ENCODE measurements at places on chromosomes 5 and 9.
A peak's percentile ranks its signal among the peaks of the same experiment; 100 is the strongest.

- no peak for DNase-seq
Observed at GRCh38 chr5:154534457-154535050, 56.5 kb upstream of the HAND1 start.

DNA sequence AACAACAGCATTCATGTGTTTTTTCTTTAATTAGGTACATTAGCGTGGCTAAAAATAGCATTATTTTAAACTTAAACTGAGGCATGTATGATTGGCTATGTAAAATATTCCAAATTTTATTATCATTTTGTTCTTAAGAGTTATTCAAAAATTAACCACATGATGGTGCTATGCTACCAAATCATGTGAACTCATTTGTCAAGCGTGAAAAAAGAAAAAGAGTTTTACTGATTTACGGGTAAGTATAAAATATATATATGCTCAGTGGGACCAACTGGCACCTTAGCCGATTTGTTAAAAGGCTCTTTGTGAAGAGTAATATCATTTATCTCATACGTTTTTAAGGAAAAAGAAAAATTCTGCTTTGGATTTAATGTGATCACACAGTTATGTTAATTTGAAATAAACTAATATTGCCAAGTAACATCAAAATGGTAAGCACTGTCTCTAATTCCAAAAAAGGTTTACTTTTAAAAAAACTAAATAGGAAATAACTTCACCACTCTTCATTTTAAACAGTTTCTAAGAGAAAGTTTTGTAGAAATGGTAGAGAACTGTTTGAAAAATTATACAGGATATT, 1042.3 kb downstream of the CDH12 start:
- no peak for DNase-seq

GRCh38 chr5:179258001-179258921, 87.0 kb downstream of the ADAMTS2 start:
- DNase-seq: no peak

DNA sequence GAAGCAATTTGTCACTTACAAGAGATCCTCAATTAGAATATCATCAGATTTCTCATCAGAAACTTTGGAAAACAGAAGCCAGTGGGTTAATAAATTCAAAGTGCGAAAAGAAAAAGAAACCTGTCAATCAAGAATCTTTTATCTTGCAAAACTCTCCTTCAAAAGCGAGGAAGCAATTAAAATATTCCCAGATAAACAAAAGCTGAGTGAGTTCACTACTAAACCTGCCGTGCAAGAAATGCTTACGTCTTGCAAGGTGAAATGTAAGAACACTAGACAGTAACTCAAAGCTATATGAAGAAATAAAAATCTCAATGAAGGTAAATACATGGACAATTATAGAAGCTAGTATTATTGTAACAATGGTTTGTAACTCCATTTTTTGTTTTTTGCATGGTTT, 62.8 kb upstream of the IL33 start:
- DNase-seq: no peak

DNA sequence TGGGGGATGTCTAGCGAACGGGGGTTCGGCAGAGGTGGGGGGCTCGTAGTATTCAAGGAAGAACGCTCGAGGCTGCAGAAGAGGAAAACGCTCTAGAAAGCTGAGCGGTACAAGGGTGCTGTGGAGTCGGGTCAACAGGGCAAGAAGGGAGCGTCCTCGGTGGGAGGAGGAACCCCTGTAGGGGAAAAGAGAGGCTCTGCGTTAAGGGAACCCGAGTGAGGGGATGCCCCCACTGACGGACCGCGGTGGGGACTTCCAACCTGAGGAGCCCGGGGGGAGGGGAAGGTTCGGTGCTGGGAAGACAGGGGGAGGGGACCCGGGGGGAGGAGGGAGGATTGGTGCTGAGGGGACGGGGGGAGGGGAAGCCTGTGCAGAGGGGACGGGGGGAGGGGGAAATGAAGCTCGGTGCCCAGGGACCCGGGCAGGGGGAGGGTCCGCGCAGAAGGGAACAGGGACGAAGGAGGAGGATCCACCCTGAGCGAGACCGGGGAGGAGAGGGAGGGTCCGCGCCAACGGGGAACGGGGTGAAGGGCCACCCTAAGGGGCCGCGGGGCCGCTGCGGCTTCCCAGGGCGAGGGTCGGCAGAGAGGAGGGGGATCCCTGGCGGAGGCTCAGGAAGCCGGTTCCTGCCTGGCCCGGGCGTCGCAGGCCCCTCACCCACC, 621 bp downstream of the NR6A1 start:
- peak; percentile 41 for DNase-seq

DNA sequence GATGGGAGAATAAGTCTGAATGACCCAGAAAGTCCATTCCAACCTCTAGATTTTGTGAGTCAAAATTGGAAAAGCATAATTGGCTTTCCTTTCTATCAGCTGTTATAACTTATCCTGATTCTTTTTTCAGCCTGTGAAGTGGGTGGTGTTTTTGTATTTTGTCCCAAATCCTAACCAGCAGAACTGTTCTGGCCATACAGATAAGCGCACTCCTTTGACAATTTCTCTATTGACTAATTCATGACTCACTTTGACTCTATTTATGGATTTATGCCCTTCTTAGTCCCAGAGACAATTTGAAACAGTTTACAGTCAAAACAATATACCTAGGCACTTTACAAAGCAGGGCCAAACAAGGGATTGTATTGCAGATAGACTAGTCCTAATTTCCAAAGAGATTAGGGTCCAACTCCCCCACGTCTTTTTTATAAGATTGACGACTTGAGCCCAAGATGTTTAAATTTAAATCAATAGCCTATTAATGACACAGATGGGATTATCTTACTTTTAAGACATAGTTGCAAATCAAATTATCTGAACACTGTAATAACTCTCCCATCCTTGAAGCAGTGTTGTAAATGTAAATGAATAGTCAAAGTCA, 301.7 kb upstream of the SEMA6A start:
- DNase-seq: no peak

DNA sequence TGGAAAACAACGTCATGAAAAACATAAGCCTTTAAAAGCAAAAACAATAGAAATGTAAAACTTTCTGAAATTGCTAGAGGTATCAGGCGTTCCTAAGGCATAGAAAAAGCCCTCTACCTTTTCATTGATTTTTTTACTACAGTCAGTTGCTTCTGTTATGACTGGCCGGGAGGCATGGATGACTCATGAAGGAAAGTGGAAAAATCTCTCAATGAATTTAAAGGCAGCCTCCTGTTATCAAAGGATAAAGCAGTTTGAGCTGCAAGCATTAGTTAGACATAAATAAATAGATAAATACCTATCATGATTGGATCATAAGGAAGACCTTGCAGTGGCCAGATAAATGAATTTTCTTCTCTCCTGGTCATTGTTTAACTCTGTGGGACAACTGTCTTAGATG, 281.6 kb downstream of the MAST4 start:
- DNase-seq: no peak

GRCh38 chr5:180790524-180790923, 12.1 kb downstream of the MGAT1 start:
- DNase-seq: no peak

DNA sequence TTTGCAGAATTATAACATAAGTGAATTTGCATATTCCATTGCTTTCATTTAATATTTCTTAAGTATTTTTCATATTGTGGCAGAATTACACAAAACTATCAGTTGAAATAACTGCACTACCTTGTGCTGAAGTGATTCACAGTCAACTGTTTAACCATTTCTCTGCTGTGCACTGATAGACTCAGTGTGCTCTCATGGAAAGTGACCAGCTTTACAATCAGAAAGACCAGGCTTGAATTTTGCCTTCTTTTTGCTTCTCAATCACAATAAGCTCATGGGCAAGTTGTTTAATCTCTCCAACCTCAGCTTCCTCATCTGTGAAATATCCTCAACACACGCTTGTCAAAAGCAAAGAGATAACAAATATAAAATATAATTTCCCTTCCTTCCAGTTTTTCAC, 18.3 kb downstream of the CDK5RAP2 start:
- DNase-seq: no peak

DNA sequence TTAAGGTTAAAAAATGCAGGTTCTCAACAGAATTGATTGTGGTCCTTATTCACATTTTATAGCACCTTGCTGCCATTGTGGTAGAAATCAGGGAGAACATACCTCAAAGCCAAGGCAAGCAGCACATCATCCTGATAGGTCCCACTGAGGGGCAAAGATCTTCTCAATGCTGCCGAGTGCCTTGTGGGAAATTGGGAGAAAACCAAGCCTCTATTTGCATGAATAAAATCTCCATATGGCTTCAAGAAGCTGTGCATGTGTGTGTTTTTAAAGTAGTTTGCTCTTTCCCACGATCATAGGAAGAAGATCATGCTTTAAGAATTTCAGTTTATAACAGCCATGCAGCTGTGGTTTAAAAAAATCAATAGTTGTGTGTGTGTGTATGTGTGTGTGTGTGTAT, 216.9 kb upstream of the FBXL7 start:
- DNase-seq: no peak

- DNase-seq: no peak
Observed at GRCh38 chr5:8473827-8474568, 605.0 kb downstream of the MTRR start.

- DNase-seq: no peak
Observed at GRCh38 chr5:180390441-180391190, 37.5 kb upstream of the GFPT2 start.

- DNase-seq: no peak
Observed at GRCh38 chr5:1216918-1217295, 8.3 kb upstream of the SLC6A18 start.

- DNase-seq: peak; percentile 66
Observed at GRCh38 chr9:91905991-91906469, 44.0 kb downstream of the ROR2 start.

DNA sequence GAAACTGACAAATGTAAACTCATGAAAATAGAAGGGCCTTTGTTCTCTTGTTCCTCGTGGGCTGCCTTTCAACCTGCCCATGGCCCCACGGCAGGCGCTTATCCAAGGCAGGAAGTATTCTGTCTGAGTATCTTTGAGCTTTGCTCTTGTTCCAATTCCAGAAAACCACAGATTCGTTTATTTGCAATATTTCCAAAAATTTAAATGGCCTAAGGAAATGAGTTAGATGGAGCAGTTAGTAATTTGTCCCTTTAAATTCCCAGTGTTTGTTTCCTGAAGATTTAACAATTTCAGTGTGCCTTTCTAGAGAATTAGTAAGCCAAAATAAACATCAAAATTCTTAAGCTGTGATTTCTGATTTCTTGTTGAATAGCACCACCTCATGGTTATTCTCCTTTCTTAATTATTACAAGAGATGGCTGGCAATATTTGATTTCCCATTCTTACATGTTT, 299.4 kb upstream of the RASA1 start:
- DNase-seq: no peak

GRCh38 chr9:17025281-17025680, 109.6 kb upstream of the CNTLN start:
- DNase-seq: no peak

DNA sequence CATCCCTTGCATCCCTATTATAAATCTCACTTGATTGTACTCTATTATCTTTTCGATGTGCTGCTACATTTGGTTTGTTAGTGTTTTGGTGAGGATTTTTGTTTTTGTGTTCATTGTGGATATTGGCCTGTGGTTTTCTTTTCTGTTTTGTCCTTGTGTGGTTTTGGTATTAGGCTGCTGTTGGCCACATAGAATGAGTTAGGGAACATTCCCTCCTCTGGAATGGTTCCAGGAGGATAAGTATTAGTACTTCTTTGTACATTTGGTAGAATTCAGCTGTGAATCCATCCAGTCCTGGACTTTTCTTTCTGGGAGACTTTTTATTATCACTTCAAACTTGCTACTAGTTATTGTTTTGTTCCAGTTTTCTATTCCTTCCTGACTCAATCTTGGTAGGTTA, 287.2 kb downstream of the CWC27 start:
- DNase-seq: no peak

GRCh38 chr5:31119938-31120641, 73.4 kb upstream of the CDH6 start:
- no peak for DNase-seq

DNA sequence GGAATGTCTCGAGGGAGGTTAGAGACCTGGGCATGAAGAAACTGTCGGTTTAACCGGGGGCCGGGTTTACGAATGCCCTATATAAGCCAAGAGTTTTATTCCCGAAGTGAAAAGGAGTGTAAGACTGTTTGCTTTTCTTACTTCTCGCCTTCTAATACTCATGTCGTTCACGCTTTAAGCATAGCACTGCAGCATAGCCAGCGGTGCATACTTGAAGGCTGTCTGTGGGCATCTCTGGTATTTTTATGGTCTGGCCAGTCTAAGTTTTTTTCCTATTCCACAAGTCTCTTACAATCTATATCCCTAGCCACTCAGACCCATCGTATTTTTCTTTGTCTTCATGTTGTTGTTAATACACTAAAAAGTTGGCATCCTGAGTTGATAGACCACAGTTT, 1.2 kb downstream of the UHRF2 start:
- no peak for DNase-seq

DNA sequence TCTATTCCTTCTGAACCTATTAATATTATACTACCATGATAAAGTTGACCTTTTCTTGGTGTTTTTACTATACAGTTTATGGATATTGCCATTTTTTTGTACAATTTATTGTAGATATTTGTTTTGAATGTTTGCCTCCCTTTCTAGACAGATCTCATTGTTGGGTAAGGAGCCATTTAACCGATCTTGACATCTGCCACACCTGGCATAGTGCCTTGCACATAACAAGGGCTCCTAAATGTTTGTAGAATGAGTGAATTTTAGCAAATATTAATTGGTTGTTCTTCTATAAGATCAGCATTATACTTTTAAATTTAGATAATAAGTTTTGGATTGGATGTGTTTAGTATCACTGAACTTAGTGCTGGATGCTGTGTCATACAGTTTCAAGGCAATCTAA, 175.3 kb downstream of the GDNF start:
- DNase-seq: no peak

DNA sequence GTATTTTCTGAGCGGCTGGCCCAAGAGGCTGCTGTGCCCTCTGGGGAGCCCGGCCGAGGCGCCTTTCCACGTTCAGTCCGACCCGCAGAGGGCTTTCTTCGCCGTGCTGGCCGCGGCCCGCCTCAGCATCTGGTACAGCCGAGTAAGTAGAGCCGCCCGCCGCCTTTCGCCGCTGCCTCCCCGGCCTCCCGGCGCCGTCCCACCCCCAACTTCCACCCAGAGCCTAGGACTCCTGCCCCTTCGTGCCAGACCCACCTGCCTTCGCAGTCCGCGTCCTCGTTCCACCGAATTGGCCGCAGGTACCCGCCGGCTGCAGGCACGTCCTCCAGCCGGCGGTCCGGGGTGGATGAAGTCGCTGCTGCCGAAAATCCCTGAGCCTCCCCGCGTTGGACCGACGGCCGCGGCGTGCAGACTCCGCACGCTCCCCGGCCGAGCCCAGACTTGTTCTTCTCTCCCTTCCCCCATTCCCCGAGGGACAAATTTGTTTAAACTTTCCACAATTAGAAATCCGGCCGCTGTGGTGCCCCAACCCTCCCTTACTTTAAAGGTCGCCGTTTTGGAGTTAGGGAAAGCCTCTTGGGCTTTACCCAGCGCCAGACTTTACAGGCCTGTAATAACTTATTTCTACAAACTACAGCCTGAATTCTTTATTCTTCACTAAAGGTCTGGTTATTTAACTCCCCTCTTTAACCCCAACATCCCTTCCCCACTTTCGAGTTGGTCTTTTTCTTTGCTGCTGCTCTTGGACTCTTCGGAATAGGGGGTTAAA, 589 bp downstream of the RIC1 start:
- DNase-seq: peak; percentile 65

- no peak for DNase-seq
Observed at GRCh38 chr5:90408571-90409317, 812 bp downstream of the CETN3 start.
